ENCODE measurements at places on chromosomes 11 and 22.

DNA sequence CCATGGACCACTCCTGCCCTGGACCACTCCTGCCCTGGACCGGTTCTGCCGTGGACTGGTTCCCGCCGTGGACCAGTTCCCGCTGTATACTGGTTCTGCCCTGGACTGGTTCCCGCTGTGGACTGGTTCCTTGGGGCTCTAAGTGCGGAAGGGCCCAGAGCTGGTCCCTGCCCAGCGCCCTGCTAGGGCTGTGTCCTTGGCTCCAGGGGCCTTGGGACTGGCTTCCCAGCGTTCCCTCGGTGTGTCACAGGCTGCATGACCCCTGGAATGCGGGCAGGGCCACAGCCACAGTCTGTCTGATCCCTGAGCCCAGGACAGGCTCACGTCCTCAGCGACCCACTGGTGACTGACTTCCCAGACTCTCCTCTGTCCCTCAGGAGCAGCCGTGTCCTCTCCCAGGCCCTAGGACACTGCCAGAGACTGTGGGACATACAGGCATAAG is 412.2 kb downstream of the TBC1D22A start:
- DNase-seq, result no peak
- H3K27ac ChIP-seq, result no peak overlapping the region
- no peaks in the 10 kb centered on the region for H3K4me1 ChIP-seq
- H3K36me3 ChIP-seq, result peaks cover 12% of the 10 kb centered on the region

DNA sequence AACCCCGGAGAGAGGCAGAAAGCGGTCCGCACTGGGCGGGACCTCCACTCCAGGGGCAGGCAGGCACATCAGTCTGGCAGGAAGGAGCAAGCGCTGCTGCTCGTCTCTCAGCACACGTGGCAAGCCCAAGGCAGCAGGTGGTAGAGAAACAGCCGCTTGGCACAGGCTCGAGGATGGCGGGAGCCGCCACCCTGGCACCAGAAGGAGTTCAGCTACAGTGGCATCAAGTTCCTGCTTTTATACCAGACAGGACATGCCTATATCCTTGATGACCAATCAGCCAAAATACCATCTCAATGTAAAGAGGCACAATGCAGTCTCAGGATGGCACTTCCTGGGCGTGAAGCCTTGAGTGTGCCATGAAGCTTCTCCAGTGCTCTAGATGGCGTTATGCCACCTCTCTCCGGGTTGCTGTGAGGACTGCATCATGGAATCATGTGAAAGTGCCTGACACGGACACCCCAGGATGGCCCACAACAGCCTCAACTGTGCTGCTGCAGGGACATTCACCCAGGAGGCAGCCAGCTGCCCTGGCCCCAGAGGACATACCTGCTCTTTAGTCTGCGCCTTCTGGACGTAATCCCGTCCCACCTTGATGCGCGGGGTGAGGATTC is 64.8 kb downstream of the APOL1 start:
- no peak overlapping the region for H3K4me3 ChIP-seq
- no peak for DNase-seq
- no peaks in the 10 kb centered on the region for H3K27me3 ChIP-seq
- peaks cover 63% of the 10 kb centered on the region for H3K36me3 ChIP-seq
- H3K4me1 ChIP-seq, result peaks cover 6% of the 10 kb centered on the region

- no peak overlapping the region for H3K4me3 ChIP-seq
- DNase-seq, result no peak
- H3K4me1 ChIP-seq, result no peaks in the 10 kb centered on the region
Observed at GRCh38 chr11:88590361-88590760, 252.8 kb upstream of the CTSC start.

DNA sequence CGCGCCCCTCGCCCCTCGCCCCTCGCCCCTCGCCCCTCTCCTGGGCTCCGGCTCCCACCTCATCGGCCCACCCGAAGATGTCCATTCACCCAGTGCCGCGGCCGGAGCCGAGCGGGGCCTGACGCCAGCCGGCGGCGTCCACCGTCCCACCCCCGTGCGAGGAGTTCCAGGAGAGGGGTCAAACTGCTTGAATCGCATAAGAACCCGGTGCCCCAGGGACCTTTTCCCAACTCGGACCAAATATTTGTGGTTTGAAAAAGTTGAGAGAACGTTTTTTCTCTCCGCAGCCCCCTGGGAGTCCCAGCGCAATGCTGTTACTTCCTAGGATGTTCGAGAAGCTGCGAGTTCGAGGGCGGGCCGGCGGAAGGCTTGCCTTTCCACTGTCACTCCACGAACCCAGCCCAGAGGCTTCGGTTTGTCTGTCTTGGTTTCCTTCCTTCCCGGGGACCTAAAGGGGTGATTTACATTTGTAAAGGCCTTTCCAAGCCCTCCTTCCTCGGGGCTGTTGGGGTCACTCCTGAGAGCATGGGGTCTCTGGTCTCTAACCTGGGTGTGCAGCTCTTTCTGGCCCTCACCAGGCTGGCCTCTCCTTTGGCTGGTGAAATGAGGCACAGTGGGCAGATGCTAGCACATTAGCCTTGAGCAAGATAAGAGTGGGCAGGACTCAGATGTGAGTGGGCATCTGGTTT is 38.0 kb downstream of the ETS1 start:
- H3K27me3 ChIP-seq, result no peaks in the 10 kb centered on the region
- no peak for DNase-seq
- H3K36me3 ChIP-seq, result no peaks in the 10 kb centered on the region
- H3K4me3 ChIP-seq, result peak overlapping the region; percentile 83
- peak overlapping the region; percentile 70 for H3K27ac ChIP-seq
- peaks cover 66% of the 10 kb centered on the region for H3K4me1 ChIP-seq

DNA sequence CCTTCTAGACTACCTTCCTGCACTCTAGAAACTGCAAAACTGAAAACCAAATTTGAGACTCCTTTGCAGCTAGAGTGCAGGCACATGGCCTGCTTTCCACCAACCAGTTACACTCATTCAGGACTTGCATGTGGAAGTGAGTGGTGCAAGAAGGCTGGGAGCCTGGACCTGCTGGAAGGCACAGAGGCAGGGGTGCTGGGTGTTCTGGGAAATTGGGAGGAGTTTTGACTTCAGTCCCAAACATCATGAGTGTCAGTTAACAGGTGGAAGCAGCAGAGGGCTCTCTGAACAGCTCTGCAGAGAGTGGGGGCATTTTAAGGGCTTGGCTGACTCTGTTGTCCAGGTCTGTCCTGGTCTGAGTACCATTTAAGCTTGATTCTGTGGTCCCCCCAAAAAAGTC is 49.3 kb upstream of the SYT13 start:
- peaks cover 9% of the 10 kb centered on the region for H3K4me1 ChIP-seq
- no peak for DNase-seq
- no peaks in the 10 kb centered on the region for H3K36me3 ChIP-seq
- H3K27me3 ChIP-seq, result peaks cover 13% of the 10 kb centered on the region
- no peak overlapping the region for H3K4me3 ChIP-seq

DNA sequence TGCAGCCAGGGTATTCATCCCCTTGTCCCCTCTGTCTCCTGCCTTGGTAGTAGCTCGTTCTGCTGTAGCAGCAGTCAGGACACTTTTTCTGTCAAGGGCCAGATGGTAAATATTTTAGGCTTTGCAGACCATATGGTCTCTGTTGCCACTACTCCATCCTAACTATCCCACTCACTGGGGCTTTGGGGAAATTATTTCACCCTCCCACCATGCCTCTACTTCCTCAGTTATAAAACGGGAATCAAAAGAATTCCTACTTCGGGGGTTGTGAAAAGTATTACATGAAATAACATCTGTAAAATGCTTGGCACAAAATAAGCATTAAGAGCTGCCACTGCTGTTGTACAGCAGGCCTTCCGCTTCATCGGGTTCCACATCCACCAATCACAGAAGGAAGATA is 89.9 kb upstream of the LDLRAD3 start:
- no peak overlapping the region for H3K27ac ChIP-seq
- no peak overlapping the region for H3K4me3 ChIP-seq
- no peaks in the 10 kb centered on the region for H3K36me3 ChIP-seq
- no peaks in the 10 kb centered on the region for H3K4me1 ChIP-seq
- DNase-seq, result no peak

- no peaks in the 10 kb centered on the region for H3K27me3 ChIP-seq
- H3K4me1 ChIP-seq, result no peaks in the 10 kb centered on the region
- H3K4me3 ChIP-seq, result no peak overlapping the region
- no peak overlapping the region for H3K27ac ChIP-seq
- DNase-seq, result no peak
Observed at GRCh38 chr11:119788096-119788883, 59.3 kb upstream of the NECTIN1 start.

DNA sequence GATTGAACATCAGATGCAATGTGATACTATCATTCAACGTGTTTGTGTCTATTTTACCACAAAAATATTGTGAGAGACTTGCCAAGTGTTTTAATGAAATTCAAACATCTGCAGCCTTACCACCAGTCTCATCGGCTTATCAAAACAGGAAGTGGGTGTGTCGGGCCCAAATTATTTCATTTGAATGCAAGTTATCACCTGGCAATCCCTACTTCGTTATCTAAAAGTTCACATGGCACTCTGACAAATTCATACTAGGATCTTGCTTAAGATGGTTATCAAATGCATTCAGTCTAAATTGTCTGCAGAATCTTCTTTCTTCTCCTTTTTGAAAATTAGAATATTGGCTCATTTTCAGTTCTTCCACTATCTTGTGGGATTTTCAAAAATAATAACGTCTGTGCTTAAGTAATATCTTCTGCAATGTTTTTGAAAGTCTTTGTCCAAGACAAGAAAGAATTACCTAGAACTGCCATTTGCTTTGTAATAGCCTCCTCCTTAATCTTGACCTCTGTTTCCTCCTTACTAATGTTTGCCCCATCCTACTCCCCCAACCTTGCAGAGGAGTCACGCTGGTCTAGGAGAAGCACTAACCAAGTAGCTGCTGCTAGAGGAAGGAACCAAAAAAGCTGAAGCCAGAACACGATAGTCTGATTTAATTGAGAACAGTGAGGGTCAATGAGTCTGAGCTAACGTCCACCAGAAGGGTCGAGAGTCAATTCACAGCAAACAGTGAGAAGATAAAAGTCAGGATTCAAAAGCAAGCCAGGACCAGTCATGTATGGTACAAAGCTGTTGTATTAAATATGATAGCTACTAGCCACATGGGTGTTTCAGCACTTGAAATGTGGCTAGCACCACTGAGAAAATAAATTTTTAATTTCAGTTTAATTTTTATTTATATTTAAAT is 10.2 kb upstream of the BIRC3 start:
- DNase-seq, result peak; percentile 77
- peaks cover 39% of the 10 kb centered on the region for H3K4me1 ChIP-seq
- H3K27ac ChIP-seq, result peak overlapping the region; percentile 81

DNA sequence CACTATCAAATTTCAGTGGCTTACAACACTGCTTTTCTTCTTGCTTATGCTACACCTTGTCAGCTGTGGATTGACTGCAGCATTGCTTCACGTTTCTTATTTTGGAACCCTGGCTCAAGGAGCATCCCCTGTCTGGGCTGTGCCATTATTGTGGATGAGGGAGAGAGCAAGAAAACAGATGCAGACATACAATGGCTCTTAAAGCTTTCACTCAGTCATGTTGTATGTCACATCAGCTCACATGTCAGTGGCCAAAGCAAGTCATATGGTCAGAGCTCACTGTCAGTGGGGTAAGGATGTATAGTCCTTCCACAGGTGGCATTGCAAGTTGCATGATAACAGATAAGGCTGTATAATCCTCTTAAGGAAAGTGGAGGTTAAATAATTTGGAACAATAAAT is 10.0 kb downstream of the ARHGEF12 start:
- no peak for DNase-seq
- H3K36me3 ChIP-seq, result peaks cover 3% of the 10 kb centered on the region
- H3K4me3 ChIP-seq, result no peak overlapping the region
- no peak overlapping the region for H3K27ac ChIP-seq
- peaks cover 16% of the 10 kb centered on the region for H3K4me1 ChIP-seq

- no peaks in the 10 kb centered on the region for H3K27me3 ChIP-seq
- H3K4me1 ChIP-seq, result peaks cover 29% of the 10 kb centered on the region
- peak overlapping the region; percentile 58 for H3K4me3 ChIP-seq
- peak; percentile 72 for DNase-seq
Observed at GRCh38 chr11:14288189-14288935, 70.6 kb downstream of the RRAS2 start.

DNA sequence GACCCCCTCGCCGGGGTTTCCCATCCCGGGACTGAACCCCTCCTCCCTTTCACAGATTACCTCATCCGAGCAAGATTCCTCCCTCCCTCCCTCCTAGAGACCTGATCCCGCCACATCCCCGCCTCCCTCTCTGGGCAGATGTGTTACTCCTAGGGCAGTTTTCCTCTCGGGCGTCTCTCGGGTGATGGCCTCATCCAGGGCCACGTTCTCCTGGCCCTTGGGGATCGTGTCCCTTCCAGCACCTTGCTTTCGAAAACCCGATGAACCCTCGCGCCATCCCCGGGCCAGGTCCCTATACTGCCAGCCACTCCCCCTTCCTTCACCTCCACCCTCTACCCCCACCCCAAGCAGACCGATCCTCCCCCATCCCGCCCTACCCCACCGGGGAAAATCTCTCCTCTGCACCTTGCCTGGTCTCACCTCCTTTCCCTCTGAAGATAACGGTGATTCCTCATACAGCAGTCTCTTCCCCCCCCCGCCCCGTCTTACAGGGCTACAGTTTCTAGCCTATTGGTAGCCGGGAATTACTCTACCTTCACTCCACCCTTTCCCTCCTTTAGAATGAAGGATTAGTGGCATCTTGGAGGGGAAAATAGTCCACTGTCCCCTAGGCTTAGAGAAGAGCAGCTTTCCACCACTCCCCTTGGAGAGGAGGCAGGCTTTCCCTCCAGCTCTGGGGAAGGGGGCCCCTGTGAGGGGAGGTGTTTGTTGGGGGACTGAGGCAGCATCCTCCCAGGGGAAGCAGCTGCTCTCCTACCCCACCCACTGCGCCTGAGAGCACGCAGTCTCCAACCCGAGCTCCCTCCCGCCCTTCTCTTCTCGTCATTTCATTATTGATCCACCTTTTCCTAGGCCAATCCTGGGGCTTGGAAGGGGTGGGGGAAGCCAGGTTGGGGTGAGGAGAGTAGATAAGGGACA is 1.2 kb downstream of the KMT2A start:
- peak overlapping the region; percentile 80 for H3K27ac ChIP-seq
- peak overlapping the region; percentile 86 for H3K4me3 ChIP-seq
- no peaks in the 10 kb centered on the region for H3K27me3 ChIP-seq
- peaks cover 50% of the 10 kb centered on the region for H3K4me1 ChIP-seq

DNA sequence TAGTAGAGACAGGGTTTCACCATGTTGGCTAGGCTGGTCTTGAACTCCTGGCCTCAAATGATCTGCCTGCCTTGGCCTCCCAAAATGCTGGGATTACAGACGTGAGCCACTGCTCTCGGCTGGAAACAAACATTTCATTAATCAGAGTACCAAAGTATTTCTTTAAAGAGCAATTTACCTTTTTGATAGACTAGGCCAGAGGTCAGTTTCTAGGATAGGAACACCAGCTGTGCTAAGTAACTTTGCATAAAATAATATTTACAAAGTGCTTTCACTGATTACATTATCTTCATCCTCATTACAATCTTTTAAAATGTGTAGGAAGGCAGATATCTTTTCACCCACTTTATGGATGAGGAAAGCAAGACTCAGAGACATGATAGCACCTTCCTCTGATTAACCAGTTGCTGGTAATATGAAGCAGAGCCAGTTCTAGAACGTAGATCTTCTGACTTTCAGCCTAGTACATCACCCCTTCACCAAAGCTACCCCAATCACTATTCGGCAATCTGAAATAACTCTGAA is 355.2 kb downstream of the SOX6 start:
- H3K36me3 ChIP-seq, result no peaks in the 10 kb centered on the region
- H3K4me3 ChIP-seq, result no peak overlapping the region
- no peak overlapping the region for H3K27ac ChIP-seq
- no peak for DNase-seq
- no peaks in the 10 kb centered on the region for H3K27me3 ChIP-seq

GRCh38 chr11:59839615-59840014 is 5.7 kb downstream of the CBLIF start:
- no peak overlapping the region for H3K27ac ChIP-seq
- H3K27me3 ChIP-seq, result peaks cover 9% of the 10 kb centered on the region
- no peak for DNase-seq
- H3K4me3 ChIP-seq, result no peak overlapping the region

GRCh38 chr11:25423436-25424199 is 908.3 kb upstream of the ANO3 start:
- H3K27ac ChIP-seq, result no peak overlapping the region
- H3K27me3 ChIP-seq, result no peaks in the 10 kb centered on the region
- no peak overlapping the region for H3K4me3 ChIP-seq
- H3K36me3 ChIP-seq, result no peaks in the 10 kb centered on the region
- DNase-seq, result no peak

Data from activated CD4-positive, alpha-beta T cell treated with anti-CD3 and anti-CD28 coated beads, Interleukin-2, amount 10 ng/mL, durations not matched to agents 24 days and 14 days (primary cell).